ENCODE measurements at places on chromosomes 7 and 10. TPM values are rescaled to one million over a fixed set of nuclear protein-coding genes. Genes with fewer than 3 reads are reported as not detected.

Gene PDGFA
- total RNA-seq = 12.2 TPM

DNA sequence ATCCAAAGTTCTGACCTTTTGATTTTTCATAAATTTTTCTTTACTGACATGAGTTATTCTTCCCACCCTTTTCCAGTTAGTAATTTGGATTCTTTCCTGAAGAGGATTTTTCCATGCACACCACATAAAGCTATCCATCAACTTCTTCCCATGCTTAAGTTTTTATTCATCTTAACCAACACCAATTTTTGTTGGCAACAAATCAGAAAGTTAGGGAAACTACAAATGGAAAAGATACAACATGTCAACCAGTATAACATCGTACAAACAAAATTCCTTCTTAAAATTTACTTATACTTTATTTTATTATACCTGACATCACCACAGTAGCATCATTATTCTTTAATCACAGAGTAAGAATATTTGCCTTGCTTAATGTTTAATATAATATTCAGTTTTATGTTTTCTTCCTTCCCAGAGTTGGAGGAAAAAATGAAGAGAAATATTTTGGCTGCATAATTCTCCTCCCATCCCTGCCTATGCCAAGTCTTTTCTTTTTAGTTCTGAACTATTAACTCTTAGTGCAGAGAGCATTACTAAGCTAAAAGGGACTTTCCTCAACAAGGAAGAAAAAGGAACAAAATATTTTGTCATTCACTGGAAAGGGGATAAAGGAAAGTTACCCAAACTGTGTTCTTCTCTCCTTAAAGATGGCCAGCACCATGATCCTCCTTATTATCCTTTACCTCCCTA lies 67.5 kb upstream of the MEOX2 start:
- no peak for DNase-seq

GRCh38 chr10:94149702-94150101 lies 156.0 kb downstream of the PLCE1 start:
- no peak for DNase-seq

Gene GRID2IP
- not detected for total RNA-seq

Gene DENND11
- 35.1 TPM for total RNA-seq

- DNase-seq = no peak
Observed at GRCh38 chr10:59433720-59434428, 71.5 kb upstream of the FAM13C start.

- DNase-seq = no peak
Observed at GRCh38 chr10:35409808-35410207, 73.5 kb downstream of the CCNY start.

Gene TEX36
- total RNA-seq = not detected

DNA sequence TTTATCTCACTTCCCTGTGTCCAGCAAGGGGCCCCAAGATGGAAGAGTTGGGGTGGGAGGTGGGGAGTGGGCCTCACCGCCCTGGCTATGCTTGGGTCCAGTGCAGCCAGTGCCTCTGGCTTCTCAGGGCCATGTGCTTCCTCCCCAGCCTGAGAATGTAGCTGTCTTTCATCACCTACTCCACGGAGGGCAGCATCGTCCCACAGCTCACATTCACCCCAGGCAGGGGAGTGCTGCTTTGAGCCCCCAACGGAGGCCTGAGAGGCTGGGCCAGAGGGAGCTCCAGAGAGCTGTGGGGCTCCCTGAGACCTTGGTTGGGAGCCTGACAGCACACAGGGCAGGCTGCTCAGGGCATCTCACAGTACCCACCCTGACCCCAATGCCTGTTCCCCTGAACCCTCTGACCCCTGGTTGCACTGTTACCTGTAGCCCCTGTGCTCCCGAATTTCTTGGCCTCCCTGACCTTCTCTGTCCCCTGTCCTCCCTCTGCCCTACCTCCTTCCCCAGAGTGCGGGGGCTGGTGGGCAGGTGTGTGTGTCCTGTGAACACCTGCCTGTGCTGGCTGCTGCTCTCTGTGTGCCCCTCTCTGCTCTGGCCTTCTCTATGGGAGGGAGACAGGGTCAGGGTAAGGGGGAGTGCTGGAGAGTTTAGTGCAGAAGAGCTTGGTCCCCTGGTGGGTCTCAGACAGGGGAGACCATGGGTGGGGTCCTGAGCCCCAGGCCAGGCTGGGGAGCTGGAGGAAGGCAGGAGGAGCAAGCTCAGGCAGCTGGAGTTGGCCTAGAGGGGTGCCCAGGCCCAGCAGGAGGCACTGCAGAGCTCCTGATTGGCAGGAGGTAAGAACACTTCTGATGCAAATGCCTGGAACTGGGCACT lies 19.6 kb upstream of the ZNF488 start:
- no peak for DNase-seq

Measured in activated CD4-positive, alpha-beta T cell treated with anti-CD3 and anti-CD28 coated beads, Interleukin-2, amount 10 ng/mL, durations not matched to agents 24 days and 14 days (primary cell).